ENCODE measurements at places on chromosomes 12 and 14. TPM values are rescaled to one million over a fixed set of nuclear protein-coding genes. Genes with fewer than 3 reads are reported as not detected.

DNA sequence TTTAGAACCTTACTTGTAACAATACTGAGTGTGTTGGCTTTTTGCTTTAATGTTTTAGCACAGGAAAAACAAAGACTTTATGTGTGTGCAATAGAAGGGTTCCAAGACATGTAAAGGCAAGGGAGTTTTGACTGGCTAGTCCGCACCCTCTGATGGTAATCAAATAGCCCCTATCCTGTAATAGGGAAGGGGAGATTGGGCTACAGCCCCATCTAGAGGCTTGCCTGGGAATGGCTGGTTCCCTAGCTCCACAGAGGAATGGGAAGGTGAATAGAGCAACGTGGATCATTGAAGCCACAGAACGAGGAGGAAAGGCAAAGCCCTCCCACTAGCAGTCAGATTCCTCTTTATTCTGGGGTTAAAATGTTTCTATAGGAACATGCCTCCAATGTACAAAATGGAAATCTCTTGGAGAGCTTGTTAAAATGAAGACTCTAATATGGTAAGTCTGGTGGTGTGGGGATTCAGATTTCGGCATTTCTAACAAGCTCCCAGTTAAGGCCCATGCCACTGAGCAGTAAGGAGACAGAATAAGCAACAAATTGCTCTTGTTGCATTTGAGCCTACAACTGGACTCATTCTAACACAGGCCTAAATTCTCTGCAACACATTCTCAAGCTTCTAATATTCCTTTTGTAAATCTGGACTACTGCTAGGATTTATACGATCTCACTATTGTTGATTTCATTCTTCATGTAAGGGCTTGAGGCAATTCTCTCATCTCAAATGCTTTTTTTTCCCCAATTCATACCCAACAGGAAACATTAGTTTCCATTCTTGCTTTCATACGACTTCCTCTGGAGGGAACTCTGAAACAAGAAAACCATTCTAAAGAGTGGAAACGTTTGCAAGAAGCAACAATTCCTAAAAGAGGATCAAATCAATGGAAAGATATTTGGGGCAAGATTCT is 57.1 kb downstream of the NIN start:
- H3K27ac ChIP-seq, result peak overlapping the region; percentile 80
- DNase-seq, result no peak
- H3K4me3 ChIP-seq, result no peak overlapping the region
- H3K4me1 ChIP-seq, result peaks cover 33% of the 10 kb centered on the region
- peaks cover 36% of the 10 kb centered on the region for H3K36me3 ChIP-seq

DNA sequence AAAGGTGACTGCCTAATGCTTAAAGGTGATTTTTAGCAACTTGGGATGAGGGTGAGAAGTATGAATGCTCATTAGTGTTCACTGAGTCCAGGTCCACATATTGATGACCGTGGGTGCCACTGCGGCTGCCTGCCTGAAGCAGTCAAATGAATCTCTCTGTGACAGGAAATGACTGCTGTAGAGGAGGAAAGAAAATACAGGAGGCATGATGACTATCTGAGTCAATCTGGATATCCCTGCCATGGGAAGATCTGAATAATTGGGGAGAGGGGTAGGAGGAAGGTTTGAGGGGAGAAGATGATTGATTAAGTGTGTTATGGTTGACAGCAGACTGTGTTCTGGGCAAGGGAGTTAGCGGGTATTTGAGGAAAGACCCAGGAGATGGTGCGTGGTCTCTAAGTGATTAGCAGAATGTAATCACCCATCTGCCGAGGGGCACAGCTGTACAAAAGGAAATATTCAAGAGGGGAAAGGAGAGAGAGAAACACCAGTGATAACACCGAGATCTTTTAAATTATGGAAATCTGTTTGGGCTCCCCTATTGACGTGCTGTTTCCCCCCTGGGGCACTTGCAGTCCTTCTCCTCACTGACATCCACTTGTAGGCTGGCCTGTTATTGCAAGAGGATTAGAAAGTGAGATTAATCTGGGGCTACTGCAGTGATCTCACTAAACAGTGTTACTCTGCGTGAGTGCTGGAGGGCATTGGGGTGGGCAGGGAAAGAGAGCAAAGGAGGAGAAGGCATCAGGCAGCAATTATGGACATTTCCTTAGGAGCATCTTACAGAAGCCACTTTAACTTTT is 97.7 kb downstream of the AKAP6 start:
- H3K36me3 ChIP-seq, result no peaks in the 10 kb centered on the region
- no peaks in the 10 kb centered on the region for H3K27me3 ChIP-seq
- no peak overlapping the region for H3K27ac ChIP-seq
- H3K4me1 ChIP-seq, result no peaks in the 10 kb centered on the region

DNA sequence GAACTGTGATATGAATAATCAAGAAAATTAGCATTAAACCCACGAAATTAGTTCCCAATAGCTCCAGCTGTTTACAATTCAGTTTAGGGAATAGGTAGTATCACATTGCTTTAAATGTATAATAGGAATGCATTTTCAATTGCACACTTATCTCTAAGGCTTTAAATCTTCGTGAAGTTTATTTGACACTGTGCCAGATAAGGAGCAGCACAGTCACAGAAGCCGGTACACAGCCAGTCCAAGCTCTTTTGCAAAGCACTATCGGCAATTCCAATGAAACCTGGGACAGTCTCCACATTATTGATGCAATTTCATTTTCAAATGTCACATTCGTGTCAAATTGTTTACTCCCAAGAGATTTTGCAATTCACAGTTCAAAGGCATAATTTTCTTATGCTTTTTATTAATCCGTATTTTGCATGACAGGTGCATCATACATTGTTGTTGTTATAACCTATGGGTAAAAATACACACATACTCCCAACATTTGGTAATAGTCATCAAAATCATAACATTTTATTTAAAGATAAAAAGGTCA is 602.8 kb downstream of the RPS29 start:
- no peaks in the 10 kb centered on the region for H3K27me3 ChIP-seq
- no peaks in the 10 kb centered on the region for H3K36me3 ChIP-seq
- H3K4me1 ChIP-seq, result no peaks in the 10 kb centered on the region
- H3K4me3 ChIP-seq, result no peak overlapping the region
- no peak for DNase-seq

OTOGL gene
- total RNA-seq, result 0.79 TPM

- DNase-seq, result no peak
- no peak overlapping the region for H3K4me3 ChIP-seq
- no peaks in the 10 kb centered on the region for H3K27me3 ChIP-seq
- H3K27ac ChIP-seq, result no peak overlapping the region
- peaks cover 3% of the 10 kb centered on the region for H3K4me1 ChIP-seq
- no peaks in the 10 kb centered on the region for H3K36me3 ChIP-seq
These were observed 29.4 kb upstream of the SLC38A1 start for GRCh38 chr12:46298261-46298660.

DNA sequence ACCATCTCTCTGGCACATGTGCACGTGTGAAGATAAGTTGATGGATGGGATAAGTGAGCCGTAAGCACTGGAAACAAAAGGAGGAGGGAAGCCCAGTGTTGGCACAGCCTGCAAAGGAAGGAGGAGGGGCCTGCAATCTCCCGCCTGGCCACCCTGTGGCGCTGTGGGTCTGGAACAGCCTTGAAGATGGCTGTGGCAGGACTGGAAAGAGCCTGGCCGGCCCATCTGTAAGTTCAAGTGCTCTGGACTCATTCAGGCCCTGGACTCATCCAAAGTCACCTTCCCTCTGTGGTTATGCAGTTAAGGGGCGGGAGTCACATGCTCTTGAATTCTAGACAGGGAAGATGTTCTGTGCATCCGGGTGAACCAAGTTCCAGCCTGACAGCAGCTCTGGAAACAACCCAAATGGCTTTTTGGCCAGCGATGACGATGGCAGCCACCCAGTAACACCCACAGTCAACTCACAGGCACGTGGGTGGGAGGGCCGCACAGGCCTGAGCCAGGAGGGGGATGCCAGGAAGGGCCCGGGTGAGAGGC is 50.4 kb downstream of the CHGA start:
- no peaks in the 10 kb centered on the region for H3K27me3 ChIP-seq
- peak; percentile 94 for DNase-seq
- H3K27ac ChIP-seq, result peak overlapping the region; percentile 77
- no peak overlapping the region for H3K4me3 ChIP-seq

ART4 gene
- 0.42 TPM for total RNA-seq

DNA sequence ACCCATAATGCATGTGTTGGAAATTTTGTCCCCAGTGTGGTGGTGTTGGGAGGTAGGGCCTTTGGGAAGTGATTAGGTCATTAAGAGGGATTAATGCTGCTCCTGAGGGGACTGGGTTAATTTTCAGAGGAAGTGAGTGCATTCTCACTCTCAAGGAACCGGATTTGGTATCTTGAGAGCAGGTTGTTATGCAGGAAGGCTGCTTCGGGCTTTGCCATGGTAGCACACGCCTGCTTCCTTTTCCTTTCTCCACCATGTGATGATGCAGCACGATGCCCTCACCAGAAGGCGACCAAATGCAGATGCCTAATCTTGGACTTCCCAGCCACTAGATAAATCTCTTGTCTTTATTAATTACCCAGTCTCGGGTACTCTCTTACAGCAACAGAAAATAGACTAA is 257.1 kb downstream of the SSPN start:
- H3K4me3 ChIP-seq, result no peak overlapping the region
- DNase-seq, result no peak
- H3K27ac ChIP-seq, result no peak overlapping the region
- H3K27me3 ChIP-seq, result no peaks in the 10 kb centered on the region
- no peaks in the 10 kb centered on the region for H3K4me1 ChIP-seq

GRCh38 chr14:51860164-51860824 is at the start of gene GNG2:
Gene GNG2, plus strand, starts transcription at chr14:51860612. Its CDS starts 90,067 bp downstream, at chr14:51950679.
- peak within 1 kb of the TSS; percentile 67 for H3K27ac ChIP-seq
- peaks cover 25% of the 10 kb centered on the region for H3K4me1 ChIP-seq
- H3K27me3 ChIP-seq, result no peaks in the 10 kb centered on the region
- H3K36me3 ChIP-seq, result no peaks in the 10 kb centered on the region

STAC3 gene
- 2.0 TPM for total RNA-seq

DNA sequence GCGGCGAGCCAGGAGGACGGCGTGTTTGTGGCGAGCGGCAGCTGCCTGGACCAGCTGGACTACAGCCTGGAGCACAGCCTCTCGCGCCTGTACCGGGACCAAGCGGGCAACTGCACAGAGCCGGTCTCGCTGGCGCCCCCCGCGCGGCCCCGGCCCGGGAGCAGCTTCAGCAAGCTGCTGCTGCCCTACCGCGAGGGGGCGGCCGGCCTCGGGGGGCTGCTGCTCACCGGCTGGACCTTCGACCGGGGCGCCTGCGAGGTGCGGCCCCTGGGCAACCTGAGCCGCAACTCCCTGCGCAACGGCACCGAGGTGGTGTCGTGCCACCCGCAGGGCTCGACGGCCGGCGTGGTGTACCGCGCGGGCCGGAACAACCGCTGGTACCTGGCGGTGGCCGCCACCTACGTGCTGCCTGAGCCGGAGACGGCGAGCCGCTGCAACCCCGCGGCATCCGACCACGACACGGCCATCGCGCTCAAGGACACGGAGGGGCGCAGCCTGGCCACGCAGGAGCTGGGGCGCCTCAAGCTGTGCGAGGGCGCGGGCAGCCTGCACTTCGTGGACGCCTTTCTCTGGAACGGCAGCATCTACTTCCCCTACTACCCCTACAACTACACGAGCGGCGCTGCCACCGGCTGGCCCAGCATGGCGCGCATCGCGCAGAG is 873 bp downstream of the PLXNC1 start:
- H3K4me3 ChIP-seq, result peak overlapping the region; percentile 79
- peaks cover 64% of the 10 kb centered on the region for H3K27me3 ChIP-seq
- H3K27ac ChIP-seq, result no peak overlapping the region
- H3K36me3 ChIP-seq, result no peaks in the 10 kb centered on the region

- no peaks in the 10 kb centered on the region for H3K36me3 ChIP-seq
- H3K4me1 ChIP-seq, result no peaks in the 10 kb centered on the region
- no peaks in the 10 kb centered on the region for H3K27me3 ChIP-seq
- DNase-seq, result no peak
These were observed 16.7 kb downstream of the LGR5 start for GRCh38 chr12:71456316-71456715.

DNA sequence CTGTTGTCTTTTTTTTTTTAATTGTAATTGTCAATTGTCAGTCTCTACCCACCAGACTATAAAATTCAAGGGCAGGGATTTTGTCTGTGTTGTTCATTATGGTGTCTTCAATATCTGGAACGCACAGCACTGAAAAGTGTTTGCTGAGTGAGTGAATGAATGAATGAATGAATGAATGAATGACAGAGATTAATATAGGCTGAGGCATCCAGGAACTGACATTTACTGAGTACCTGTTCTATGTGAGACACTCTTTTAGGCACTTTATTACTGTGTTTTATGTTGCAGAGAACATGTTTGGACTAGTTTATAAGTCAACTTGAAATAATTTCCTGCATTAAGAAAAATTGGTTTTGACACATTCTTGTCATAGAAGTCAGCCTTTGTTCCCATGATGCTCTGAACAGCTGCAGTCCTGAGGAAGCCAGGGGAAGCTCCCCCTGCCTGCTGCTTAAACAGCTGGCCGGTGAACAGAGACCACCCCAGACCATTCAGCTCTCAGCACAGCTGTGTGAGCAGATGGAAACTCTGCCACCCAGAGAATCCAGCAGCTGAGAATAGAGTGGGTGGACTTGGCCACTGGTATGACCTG is 160.7 kb upstream of the CCND2 start:
- H3K27me3 ChIP-seq, result peaks cover 36% of the 10 kb centered on the region
- no peak overlapping the region for H3K27ac ChIP-seq
- H3K4me3 ChIP-seq, result no peak overlapping the region
- peaks cover 2% of the 10 kb centered on the region for H3K4me1 ChIP-seq
- no peaks in the 10 kb centered on the region for H3K36me3 ChIP-seq
- DNase-seq, result no peak

- H3K27ac ChIP-seq, result no peak overlapping the region
- no peak for DNase-seq
- no peaks in the 10 kb centered on the region for H3K27me3 ChIP-seq
These were observed 8.5 kb downstream of the COX14 start for GRCh38 chr12:50120521-50120920.

- no peak overlapping the region for H3K4me3 ChIP-seq
- DNase-seq, result no peak
- H3K27ac ChIP-seq, result no peak overlapping the region
- no peaks in the 10 kb centered on the region for H3K36me3 ChIP-seq
- no peaks in the 10 kb centered on the region for H3K4me1 ChIP-seq
These were observed 251.5 kb upstream of the FBXO33 start for GRCh38 chr14:39683691-39684260.

DNA sequence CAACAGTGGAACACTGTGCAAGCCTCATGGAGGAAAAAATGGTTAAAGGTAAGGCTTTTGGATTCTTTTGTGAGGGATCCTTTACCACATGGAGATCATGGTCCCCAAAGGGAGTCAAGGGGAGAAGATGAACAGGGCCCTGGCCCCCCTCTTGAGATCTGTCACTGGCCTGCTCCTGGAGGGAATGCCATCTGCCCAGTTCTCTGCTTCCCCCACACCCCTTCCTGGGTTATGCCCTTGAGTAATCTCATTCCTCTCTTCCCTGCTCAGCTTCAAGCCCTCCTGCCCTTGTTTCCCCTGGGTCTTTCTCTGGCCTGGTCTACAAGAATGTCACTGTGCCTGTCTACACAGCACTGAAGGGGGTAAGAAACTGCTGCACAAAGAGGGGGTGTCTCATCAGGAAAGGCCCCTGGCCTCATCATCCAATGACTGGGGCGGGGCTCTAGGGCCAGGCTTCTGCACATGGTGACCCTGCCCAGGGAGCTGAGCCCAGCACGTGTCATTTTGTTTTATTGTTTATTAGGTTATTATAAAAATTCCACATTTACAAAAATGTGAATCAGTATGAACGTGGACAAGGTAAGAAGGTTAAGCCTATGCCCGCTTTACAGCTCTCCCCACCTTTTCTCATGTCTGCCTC is 30.3 kb downstream of the PIGH start:
- DNase-seq, result no peak
- no peak overlapping the region for H3K4me3 ChIP-seq
- no peaks in the 10 kb centered on the region for H3K27me3 ChIP-seq
- H3K4me1 ChIP-seq, result no peaks in the 10 kb centered on the region
- H3K27ac ChIP-seq, result no peak overlapping the region

RNASE3 gene
- total RNA-seq, result not detected
